ENCODE measurements at places on chromosomes 3 and 15.

DNA sequence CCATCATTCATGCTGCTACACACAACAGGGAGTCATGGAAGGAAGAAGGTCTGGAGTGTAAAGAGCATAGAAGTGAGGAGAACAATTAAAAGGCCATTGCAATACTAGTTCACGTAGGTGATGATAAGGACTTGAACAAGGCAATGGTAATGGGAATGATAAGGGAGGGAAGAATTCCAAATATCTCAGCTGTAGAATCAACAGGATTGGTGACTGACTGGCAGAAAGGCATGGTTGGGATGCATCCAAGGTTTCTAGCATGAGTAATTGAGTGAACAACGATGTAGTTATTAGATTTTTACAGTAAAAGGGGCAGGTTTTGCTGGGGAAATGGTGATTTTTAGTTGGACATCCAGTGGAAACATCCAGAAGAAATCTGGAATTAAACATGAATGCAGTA is 2.4 kb upstream of the SEC62 start:
- peak; percentile 17 for DNase-seq

GRCh38 chr15:79332824-79333510 is 22.1 kb downstream of the TMED3 start:
- no peak for DNase-seq

GRCh38 chr15:97728791-97729190 is 231.7 kb upstream of the ARRDC4 start:
- no peak for DNase-seq

GRCh38 chr15:59570315-59570714 is 41.3 kb upstream of the GCNT3 start:
- no peak for DNase-seq

DNA sequence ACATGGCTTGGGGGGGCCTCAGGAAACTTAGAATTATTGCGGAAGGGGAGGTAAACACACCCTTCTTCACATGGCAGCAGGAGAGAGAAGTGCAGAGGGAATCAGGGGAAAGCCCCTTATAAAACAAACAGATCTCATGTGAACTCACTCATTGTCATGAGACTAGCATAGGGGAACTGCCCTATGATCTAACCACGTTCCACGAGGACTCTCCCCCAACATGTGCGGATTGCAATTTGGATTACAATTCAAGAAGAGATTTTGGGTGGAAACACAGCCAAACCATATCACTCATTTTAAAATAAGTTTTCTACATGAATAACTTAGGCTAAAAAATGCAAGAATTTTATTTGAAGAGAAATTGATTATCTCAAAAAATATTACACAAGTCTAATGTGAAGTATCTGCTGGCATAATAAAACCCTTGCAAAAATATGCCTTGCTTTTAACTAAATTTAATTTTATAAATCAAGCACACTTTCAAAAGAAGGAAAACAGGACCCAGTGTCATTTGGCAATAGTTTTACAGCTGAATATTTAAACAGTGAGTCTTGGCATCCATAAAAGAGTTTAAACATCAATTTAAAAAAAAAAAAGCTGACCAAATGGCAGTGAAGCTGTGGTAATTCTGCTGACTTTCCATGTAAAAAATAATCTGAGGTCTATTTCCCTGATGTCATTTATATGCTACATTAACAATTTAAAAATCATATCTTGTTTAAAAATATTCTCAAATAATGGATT is 1057.2 kb downstream of the NAALADL2 start:
- no peak for DNase-seq
